ENCODE measurements at places on chromosomes 11 and 22.

DNA sequence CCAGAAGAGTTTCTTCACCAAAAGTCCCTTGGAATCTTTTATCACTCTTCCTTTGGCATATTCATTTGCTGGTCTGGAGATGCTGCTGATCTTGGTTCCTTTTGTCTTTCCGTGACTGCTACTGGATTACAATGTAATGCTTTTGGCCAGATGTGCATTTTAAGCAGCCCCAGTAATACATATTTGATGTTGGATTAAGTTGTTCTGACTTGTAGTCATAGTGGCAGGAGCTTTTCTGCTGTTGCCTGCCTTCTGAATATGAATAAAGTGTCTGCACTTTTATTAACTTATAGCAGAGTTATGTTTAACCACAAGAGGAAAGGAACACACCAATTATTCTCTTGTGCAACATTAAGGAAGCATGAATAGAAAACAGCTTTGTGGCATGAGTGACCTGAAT lies 360.0 kb upstream of the DDI1 start:
- DNase-seq = no peak

DNA sequence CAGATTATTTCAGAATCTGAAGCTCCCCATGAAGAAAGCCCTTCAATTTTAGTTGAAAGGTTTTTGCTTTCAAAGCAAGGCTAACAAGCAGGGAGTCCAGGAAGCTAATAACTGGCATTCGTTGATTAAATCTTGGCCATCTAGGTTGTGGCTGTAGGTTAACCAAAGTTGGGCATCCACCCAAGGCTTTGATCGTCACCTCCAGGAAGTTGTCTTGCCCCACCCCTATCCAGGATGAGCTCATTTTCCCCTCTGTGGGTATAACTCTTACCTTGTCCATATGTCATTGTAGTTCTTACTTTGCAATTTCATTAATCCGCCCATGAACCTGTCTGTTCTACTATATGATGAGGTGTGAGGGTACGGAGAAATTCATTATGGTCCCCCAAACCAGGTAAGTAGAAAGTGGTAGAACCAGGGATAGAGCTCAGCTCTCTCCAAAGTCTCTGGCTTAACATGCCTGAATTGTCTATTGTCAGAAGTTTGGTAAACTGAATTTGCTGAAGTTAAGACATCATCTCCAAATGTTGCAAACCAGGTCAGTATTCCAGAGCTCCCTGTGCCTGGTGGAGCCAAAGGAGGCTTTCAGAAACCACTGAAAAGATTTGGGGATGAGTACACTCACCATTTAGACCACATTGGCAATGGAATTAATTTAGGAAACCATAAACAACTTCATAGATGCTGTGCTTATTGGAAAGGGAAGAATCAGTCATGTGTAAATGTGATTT lies 97.1 kb downstream of the CD44 start:
- no peak for DNase-seq

- no peak for DNase-seq
These were observed 4.5 kb downstream of the IRF7 start for GRCh38 chr11:611001-611996.

GRCh38 chr11:88555018-88555828 lies 217.7 kb upstream of the CTSC start:
- DNase-seq = no peak

DNA sequence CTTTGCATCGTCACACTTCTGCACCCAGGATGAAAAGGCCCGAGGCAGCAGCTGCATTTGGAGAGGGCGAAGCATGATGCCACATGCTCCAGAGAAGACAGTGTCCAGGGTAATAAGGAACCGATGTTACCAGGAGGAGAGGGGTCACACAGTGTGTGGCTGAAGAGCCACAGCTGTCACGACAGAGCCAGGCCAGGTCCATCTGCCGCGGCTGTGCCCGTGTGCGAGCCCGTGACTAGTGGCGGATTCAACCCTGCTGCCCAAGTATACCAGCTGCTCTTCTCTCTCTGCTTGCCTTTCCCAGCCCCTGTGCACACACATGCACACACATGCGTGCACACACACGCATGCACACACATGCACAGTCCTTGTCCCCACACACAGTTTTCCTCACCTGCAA lies 1432.5 kb downstream of the BRD1 start:
- no peak for DNase-seq

DNA sequence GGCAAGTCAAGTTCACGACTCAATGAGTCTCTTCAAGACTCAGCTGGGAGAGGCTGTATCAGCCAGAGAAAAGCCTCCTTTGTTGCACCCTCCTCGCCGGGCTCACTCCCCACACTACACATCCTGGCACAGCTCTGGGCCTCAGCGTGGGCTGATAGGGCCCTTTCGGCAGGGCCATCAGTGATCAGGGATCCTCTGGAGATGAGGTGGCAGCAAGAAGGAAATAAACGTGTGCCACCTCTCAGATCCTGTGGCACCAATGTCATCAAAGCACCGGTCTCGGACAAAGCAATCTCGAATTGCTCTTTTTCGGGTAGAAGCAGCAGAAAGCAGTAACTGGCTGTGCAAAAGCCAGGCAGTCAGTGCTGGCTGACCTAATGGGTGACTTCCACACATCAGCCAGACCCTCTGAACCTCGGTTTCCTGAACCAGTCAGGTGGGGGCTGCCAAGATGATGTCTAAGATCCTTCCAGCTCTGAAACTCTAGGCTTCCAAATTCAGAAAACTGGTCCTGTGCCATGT lies 2.1 kb downstream of the EHD1 start:
- no peak for DNase-seq

GRCh38 chr11:11491014-11491413 lies 130.8 kb downstream of the GALNT18 start:
- DNase-seq = no peak

DNA sequence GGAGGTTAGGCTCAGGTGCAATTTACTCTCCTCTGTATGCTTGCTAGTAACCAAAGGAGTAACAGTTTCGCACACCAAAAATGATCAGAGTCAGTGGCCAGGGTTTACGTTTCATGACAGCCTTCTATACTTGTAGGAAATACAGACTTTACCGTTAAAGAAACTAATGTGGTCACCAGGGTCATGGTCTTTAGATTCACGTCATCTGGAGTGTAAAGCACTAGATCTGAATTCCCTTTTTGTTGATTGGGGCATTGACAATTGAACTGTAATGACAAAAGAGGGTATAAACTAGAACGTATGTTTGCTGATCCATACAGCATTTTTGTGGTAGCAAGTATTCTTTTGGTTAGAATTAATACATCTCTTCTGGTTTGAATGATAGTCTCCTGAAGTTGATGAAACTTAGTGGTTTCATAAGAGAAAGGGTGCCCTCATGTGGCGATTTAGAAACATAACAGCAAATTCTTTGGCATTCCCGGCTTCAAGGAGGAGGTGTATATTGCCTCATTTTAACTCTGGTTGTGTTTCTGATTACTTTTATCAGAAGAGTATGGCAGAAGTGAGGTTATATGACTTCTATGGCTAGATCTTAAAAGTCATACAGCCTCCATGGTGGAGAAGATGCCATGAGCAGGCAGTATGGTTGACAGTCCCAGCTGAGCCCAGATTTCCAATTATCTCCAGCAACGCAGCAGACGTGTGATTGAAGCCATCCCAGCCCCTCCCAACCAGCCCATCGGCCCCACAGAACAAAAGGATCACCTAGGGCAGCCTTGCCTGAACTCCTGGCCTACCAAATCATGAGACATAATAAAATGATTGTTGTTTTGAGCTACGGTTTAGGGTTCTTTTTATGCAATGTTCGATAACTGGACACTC lies 35.1 kb downstream of the MMP7 start:
- DNase-seq = no peak

- no peak for DNase-seq
These were observed 774 bp upstream of the E2F8 start for GRCh38 chr11:19241260-19242178.

- DNase-seq = no peak
These were observed 52.4 kb downstream of the MCM5 start for GRCh38 chr22:35452351-35452781.

DNA sequence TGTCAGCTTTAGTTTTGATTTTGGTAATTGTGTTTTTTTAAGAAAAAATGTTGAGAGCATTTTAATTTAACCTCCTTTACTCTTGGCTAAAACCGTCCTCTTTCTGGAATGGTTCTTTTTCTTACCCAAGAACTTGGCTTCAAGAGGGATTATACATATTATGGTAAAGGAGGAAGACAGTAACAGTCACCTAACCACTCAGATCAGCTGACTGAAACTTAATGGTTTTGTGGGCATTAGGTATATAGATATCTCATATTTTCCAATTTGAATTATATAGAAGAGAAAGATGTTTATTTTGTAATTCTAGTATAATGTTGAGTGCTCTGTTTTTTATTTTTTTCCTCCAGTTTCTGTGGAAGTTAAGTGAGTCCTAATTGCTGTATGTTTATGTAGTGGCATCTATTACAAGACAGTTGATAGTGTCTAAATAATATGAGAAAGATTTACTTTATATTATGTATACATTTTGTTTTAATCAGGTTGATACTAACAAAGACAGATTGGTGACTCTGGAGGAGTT lies 36.6 kb upstream of the NCR3LG1 start:
- DNase-seq = no peak

GRCh38 chr11:73729594-73730206 lies 31.2 kb downstream of the RAB6A start:
- no peak for DNase-seq

All from esophagus squamous epithelium (tissue), 5 donors.